ENCODE measurements at places on chromosomes 1 and 21.

DNA sequence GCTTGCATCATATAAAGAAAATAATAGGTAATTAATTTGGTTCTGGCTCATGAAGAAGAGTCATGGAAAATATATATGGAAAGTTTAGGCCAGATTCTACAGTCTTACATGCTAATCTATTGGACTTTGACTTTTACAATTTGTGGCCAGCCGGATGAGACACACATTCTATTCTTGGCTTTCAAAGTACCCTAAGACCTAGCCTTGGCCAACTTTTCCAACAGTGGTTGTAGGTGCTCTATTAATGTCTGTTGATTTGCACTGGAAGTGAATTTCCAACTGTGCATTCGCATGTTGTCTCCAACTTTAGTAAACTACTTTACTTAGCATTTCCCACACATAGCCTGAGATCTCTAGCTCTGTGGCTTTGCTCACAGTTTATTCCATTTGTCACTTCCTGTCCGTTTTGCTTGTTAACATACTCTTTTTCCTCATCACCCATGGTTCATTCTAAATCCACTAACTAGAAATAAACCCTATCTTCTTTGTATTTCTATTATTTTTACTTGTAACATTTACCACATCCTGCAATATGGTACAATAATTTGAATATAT, 644.0 kb downstream of the PTPRC start:
- DNase-seq: no peak

DNA sequence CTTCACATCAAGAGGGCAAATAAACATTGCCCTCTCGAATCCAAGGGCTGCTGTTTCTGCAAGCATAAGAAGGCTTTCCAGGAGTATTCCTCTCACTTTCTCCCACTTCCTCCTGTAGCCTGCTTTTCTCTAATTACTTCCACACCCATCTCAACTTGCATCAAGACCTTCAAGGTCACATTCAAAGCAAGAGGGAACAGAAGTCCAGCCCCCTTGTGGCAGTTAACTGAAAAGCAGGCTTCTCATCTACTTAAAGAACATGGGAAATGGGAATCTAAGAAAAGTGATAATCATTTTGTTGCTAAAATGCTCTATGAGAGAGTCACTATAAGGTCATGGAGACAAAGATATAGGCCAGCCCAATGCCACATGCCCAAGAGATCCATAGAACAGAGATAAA, 874.4 kb downstream of the KCNT2 start:
- no peak for DNase-seq

- no peak for DNase-seq
Measured at GRCh38 chr1:27545271-27545670, 55.3 kb upstream of the WASF2 start.

- no peak for DNase-seq
Measured at GRCh38 chr1:155322571-155322952, 1.9 kb downstream of the RUSC1 start.

GRCh38 chr21:28375708-28376385, 616.8 kb downstream of the LTN1 start:
- DNase-seq: no peak

DNA sequence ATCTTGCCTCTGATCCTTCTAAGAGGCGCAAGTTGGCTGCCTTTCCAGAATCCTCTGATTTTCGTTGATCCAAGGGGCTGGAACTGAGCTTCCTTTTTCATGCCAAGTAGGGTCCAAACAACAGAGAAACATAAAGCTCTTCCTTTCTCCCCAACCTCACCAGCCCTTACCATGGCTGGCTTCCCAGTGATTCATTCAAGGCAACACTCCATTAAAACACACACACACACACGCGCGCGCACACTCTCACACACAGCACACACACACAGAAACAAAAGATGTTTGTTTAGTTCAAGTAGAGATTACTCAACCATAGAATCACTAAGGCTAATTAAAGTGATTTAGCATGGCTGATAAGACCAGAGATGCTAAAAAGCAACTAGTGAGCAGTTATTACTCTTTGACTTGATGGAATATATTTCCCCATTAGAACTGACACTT, 13.0 kb upstream of the GUCA2A start:
- DNase-seq: no peak

DNA sequence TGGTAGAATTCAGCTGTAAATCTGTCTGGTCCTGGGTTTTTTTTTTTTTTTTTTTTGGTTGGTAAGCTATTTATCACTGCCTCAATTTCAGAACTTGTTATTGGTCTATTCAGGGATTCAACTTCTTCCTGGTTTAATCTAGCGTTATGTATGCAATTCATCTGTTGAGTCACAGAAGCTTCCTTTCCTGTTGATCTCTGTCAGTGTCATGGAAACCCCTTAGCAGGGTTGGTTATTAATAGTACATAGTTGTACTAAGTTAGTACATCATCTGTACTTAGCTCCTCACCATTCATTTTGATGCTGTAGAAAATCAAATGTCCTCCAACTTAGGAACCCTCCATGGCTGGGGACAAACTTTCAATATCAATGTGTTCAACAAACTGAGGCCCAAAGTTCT, 51.0 kb upstream of the BARHL2 start:
- no peak for DNase-seq

- no peak for DNase-seq
Measured at GRCh38 chr21:41678924-41679318, 87.9 kb downstream of the RIPK4 start.

DNA sequence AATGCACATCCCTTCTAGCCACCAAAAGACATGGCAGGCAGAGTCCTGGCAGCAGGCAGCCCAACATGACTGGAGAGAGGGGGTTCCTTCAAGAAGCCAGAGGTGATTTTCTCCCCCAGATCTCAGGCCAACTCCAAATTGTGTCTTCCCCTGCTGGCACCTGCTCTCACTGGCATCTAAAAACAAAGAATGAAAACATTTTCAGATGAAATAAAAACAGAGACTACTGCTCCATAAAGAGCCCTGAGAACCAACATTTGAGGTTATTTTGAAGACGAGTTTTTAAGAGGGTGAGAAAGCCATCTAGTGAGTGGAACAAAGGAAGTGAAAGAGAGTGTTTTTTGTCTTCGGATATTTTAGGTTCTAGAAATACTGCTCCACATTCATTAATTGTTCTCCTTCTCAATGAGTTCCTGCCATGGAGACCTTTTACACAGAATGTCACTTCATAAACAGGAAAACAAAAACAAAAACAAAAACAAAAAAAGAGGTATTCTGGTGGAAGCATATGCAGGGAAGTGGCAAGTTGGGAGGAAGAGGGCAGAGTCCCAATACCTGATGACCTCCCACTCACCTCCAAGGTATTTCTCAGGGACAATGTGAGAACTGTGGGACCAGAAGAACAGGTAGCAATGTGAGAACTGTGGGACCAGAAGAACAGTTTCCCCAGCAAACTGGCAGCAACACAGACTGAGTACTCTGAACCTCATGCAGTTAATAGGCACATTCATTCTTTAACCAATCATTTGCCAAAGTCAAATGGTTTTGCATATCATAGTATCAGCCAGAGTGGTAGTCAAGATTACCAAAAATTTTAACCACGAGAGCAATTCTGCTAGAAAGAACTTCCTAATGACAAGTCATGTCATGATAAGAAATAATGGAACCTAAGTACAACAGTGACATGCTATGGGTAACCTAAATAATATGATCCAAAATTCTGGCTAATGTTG, 50.0 kb downstream of the KIAA0319L start:
- no peak for DNase-seq

DNA sequence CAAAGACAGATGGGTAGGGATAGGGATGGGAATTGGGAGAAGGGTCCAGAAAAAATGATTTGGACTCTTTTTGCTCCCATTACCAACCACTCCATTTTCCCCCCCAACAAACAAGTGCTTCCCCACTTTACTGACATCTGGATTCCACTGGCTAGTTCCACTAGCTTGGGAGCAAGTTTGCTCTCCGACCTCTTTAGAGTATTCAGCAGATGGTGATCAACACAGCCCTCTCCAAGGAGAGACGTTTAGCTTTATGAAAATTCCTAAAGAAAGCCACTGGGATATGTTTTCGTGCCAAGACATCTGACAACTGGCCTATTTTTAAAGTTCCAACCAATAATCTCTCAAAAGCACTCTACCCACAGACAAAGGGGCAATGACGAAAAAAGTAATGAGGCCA, 50.3 kb downstream of the ITPKB start:
- no peak for DNase-seq

- no peak for DNase-seq
Measured at GRCh38 chr21:42248783-42249597, 30.1 kb downstream of the ABCG1 start.

- no peak for DNase-seq
Measured at GRCh38 chr1:217021400-217021799, 298.2 kb upstream of the ESRRG start.

DNA sequence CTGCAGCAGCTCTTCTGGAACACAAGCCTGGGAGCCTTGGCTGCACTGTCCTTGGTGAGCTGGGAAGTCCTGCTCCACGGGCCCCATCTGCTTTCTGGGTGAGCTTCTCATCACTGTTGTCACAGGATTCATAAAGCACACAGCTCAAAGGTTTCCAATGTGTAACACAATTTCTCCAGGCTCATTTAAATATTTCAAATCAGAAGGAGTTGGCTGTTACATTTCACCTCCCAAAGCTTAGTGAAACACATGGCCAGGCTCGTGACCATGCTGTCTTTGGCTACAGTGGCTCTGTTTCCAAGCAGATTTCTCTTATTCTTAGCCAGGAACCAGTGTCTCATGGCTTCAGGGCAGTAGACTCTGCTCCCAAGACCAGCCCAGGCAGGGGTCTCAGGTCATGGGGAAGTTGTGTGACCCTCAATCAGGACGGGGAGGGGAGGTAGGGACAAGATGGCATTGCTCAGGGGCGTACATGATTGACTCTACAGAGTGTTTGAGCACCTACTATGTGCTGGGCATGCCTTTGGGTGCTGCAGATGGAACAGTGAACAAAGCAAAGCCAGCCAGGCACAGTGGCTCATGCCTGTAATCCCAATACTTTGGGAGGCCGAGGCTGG, 353.0 kb downstream of the NPHP4 start:
- DNase-seq: no peak

DNA sequence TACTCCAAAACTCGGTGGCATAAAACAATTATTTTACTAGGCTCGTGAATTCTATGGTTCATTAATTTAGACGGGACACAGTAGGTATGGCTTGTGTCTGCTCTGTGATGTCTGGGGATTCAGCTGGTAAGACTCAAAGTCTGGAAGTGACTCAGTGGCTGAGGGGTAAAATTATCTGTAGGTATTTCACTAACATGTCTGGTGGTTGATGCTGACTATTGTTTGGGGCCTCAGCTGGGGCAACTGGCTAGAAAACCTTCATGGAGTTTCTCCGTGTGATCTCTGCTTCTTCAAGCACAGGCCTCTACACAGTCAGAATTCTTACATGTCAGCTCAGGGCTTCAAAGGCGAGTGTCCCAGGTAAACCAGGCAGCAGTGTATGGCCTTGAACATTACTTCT, 41.2 kb upstream of the KLF17 start:
- DNase-seq: no peak

DNA sequence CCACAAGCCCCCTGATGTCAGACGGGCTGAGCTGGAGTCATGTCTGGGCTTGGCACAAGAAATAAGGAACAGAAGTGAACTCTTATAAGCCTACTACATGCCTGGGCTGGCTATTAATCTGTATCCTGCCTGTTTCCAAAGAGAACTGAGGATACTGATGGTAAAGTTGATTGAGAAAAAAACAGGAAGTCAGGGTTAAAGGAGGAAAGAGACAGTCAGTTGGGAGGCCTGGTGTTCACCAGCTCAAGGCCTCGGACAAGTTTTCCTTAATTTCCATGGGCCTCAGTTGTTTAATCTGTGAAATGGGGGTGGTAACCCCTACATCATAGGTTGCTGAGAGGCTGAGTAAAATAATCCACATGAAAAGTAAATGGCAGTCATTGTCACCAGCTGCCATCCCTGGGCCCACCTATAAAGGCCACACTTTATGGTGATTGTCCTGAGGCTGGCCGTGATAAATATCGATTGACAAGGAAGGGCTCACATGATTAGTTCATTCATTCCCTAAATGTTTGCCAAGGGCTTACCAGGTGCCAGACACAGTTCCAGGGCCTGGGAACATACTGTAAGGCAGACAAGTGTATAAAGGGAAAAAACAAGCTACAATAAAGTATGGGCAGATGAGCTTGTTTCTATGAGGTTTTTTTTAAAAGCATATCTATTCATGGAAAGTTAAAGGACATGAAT, 2.8 kb downstream of the ALDH4A1 start:
- no peak for DNase-seq

- DNase-seq: no peak
Measured at GRCh38 chr1:229318056-229318455, 24.8 kb downstream of the CCSAP start.

DNA sequence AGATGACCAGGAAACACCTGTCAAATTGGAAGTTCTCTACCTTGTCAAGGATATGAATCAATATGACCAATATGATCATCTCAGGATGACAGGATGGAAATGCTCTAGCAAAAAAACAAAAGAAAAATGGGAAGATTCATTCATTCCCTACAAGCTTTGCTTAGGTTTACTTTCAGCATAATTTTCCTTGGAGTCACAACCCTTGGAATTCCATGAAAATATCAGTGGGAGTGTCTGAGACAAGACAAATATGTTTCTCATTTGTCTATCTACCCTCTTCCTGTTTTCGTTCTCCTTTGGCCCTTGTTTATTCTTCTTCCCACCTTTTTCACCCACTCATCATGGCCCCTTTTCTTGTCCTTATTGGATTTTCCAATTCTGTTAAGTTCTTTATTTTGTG, 50.6 kb downstream of the COLGALT2 start:
- DNase-seq: no peak

DNA sequence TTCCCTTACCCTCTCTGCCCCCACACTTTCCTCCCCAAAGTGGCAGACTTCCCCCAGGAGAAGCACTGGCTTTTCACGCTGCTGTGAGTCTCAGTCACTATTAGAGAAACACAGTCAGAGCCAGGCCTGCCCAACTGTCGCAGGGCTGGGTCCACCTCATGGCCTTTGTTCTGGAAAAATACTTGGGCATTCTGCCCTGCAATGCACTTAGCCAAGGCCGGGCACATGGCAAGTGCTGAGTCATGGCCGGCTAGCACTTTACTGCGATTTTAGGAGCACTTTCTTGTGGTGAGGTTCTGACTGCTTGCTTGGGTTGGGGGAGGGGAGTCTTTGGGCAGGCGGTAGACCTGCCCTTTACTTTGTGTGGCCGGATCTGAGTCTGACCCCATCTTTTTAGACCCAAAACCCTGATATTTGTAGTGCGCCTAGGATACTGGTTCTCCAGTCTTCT, 7.7 kb downstream of the EPHX1 start:
- DNase-seq: no peak

GRCh38 chr21:22019766-22020165, 1021.6 kb downstream of the NCAM2 start:
- no peak for DNase-seq

GRCh38 chr1:238690415-238690814, 696.0 kb upstream of the CHRM3 start:
- no peak for DNase-seq

Measured in activated T-helper 2 cell treated with anti-CD3 and anti-CD28 coated beads, Interferon-gamma antibody, Interleukin-2, Interleukin-4, amounts not matched to agents 10 μg/mL and 5 μg/mL and 100 μg/mL, durations not matched to agents 14 hours and 24 hours and 36 hours (primary cell).